ENCODE measurements at places on chromosomes 2 and 18.

GRCh38 chr2:211900000-211900399, 638.6 kb downstream of the ERBB4 start:
- no peak for DNase-seq

- no peak for DNase-seq
These were observed 101.2 kb downstream of the ZNF236 start for GRCh38 chr18:76923485-76924085.

- no peak for DNase-seq
These were observed 31.4 kb downstream of the CCDC93 start for GRCh38 chr2:117982376-117983033.

- peak; percentile 73 for DNase-seq
These were observed at the start of gene CFLAR for GRCh38 chr2:201116115-201116958. TSS of gene CFLAR (plus strand) at chr2:201116164. CDS start at chr2:201129866, 13,702 bp downstream.

GRCh38 chr18:25313268-25313667, 38.7 kb downstream of the ZNF521 start:
- DNase-seq, result no peak

- DNase-seq, result no peak
These were observed 1034.7 kb upstream of the CHAC2 start for GRCh38 chr2:52732849-52733395.

- no peak for DNase-seq
These were observed 671.9 kb upstream of the SOX11 start for GRCh38 chr2:5020116-5020875.

- DNase-seq, result no peak
These were observed 135.9 kb downstream of the ACKR3 start for GRCh38 chr2:236705295-236706105.

DNA sequence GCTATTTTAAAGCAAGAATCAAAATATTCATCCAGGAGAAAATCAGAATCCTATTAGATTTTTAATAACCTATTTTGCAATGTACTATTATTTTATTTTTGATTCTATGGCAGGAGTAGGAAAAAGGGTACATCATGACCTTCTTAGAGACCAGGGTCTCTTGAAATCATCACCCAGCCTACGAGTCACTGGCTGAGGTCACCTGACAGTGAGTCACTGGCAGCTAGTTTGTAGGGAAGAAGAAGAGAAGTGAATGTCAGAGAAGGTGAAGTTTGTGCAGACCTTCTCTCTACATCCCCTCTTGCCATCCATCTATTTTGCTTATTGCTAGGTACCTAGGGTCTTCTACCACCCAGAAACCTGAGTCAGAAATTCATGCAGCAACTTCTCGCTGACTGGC, 144.2 kb downstream of the ALK start:
- DNase-seq, result no peak

DNA sequence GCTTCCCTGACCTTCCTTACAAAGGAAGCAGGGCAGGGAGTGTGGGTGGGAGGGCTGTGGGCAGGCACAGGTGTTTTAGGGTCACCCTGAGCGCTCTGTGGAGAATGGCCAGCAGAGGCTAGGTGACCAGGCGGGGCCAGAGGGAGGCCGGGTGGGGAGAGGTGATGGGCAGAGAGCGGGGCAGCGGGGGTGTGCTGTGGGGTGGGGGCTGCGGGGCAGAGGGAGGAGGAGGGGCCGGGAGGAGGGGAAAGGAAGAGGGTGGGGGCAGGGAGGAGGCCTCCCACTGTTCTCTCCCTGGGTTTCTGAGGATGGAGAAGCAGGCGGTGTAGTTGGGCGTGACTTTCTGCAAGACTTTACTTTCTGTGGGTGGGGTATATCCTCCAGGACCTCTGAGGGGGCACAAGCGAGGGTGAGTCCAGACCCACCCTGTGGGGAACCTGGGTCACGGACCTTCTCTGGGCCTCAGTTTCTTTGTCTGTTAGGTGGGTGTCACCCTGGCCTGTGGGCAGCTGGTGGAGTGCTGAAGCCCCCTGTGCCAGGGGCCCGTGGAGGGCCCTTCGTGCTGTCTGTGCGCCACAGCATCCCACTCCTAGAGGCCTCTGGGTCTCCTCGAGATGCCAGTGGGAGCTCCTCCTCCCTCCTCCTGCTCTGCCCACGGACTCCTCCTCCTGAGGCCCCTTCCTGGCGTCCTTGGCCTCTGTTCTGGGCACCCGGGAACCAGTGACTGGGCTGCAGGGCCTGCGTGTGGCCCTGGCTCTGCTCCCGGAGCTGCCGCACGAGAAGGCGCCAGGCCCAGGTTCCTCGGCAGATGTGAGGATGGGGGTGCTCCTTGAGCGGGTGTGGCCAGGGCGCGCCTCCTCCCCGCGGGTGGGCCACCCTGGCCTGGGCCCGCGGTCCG, 6.3 kb upstream of the NEU4 start:
- no peak for DNase-seq

- DNase-seq, result no peak
These were observed 37.2 kb upstream of the B4GALT6 start for GRCh38 chr18:31721601-31722000.

- DNase-seq, result no peak
These were observed 53.3 kb upstream of the TUBA3E start for GRCh38 chr2:130251535-130251872.

DNA sequence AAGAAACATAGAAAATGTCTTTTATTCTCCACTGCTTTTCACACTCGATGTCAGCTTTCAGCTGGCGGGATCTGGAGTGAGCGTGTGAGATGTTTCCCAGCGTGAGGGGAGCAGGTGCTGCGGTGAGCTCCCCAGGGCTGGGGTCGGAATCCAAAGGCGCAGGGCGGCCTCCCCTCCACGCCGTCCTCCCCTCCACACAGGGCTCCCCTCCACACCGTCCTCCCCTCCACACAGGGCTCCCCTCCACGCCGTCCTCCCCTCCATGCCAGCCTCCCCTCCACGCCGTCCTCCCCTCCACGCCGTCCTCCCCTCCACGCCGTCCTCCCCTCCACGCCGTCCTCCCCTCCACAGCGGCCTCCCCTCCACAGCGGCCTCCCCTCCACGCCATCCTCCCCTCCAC, 26.9 kb upstream of the KCNG2 start:
- DNase-seq, result no peak

GRCh38 chr2:86413296-86414094, 27.7 kb upstream of the KDM3A start:
- no peak for DNase-seq

DNA sequence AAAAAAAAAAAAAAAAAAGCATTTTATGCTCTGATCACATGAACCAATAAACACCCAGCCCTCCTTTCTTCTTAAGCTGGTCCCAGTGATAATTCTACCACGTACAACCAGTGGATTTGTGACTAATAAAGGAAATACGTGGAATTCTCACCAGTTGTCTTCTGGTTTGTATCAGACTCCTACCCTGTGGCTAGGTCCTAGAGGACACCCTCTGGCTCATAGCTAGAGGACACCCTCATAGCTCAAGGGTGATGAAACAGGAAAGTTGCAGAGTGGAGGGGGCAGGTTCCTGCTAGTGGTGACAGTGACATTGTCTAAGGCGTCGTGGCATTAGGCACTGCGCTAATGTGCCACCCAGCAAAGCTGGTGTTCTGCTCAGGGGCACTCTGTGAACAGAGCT, 167.8 kb downstream of the BCL11A start:
- DNase-seq, result no peak

DNA sequence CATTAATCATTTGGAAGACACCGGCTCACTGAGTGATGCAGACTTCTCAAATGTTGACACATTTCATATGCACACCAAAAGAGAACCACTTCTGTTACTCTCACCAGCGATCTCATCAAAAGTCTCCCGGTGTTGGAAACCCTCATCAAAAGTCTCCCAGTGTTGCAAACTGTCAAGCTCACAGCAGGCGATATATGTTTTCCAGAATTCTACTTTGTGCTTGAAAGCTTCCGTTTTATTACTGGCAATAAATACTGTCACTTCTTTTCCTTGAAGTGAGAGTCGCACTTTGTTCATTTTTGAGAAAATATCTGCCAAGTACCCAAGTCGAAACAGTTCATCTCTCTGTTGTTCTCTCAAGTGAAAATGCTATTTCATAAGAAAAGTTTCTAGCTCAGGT, 20.5 kb downstream of the MLPH start:
- no peak for DNase-seq

GRCh38 chr2:104863468-104864279, 9.8 kb downstream of the POU3F3 start:
- no peak for DNase-seq

GRCh38 chr18:36895606-36896005, 66.7 kb downstream of the KIAA1328 start:
- no peak for DNase-seq

DNA sequence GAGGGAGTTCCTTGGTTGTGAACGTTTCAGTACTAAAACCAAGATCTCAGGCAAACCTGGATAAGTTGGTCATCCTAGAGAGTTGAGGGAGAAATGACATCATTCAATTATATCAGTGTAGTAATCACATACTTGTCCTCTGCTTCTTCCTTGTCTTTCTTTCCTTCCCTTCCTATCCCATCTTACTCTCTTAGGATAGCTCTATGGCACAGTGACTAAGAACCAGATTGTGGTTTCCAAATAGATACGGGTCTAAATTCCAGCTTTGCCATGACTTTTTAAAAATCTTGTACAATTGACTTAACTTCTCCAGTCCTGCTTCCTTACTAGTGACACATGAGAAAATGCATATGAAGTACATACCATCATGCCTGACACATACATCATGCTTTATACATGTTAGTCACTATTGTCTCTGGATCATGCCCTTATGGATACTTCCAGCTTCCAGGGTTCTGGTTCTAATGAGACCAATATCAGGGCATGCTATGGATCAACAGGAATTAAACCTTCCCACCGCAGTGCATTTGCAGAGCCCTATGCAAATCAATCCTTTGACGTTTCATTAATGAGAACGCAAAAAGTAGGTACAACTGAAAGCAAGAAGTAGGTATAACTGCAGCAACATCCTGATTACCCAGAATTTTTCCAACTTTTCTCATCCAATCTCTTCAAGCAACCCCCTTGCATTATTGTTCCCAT, 168.0 kb upstream of the KLF7 start:
- DNase-seq, result no peak

DNA sequence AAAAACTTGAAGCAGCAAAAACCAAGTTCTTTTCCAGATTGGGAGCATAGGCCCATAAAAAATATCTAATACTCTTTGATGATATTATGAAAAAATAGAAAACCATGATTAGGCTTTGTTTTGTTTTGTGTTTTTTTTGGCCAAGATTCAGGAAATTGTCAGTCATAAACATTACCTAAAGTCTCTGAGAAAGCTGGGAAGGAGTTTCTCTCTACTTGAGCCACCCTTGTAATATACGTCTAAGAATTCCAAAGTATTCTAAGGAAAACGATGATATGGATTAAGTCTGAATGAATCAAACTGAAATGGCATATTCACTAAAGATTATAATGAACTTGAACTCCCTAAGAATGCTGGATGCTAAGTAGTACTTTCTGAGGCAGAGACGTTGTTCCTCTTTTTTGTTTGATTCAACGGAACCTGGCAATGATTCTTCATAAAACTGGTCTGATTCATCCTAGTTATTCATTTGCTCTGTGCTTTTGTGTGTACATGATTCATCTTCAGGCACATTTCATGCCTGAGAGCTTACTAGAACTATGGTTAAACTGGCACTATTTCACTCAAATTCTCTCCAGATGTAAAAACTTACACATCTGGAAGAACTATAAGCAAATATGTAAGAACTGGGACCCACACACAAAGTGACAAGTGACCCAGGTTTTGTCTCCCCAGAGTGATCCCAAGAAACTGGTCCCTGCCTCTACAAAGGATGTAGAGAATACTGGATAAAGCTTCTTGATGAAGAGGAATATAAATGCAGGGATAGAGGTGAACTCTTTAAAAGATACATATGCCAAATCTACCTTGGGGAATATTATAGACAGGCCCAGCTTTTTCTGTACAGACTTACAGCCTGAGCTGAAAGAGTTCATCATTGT, 159.7 kb downstream of the DOCK10 start:
- DNase-seq, result peak; percentile 35

DNA sequence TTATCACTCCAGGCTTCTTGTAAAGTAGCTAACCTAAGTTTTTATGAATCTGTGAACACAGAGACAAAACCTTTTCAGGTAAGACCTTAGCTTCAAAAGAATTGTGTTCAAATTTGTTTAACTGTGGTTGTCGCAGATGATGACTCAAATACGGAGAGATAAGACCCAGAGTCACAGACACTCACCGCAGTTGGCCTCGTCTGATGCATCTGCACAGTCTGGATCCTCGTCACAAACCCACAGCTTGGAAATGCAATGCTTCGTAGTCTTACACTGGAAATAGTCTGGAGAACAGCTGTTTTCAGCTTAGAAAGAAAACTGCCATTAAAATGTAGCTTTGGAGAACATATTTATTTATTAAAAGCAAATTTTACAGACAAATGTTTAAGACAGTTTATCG, 1662.1 kb upstream of the NXPH2 start:
- no peak for DNase-seq

DNA sequence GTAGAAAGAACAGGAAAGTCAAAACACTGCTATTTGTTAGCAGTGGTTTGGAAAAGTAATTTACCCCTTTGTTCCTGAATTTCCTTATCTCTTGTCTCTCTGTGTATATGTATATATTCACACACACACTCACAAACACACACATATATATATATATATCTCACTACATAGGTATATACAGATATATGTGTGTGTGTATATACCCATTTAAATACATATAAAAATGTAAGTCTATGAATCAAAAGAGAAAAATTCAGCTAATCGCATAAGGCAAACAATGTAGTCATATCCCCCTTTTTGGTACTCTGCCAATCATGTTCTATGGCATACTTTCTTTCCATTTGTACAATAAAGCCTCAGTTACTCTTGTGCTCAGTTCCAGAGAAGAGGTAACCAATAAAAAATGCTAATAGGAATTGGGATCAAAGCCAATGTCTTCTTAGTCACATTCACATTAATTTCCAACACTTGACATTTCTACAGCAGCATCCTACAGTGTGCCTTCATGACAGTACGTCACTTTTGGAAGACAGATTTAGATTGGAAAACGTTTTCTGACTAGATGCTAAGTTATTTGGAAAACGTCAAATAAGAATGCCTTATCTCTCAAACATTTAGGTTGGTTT, 94.6 kb downstream of the MC4R start:
- DNase-seq, result no peak

GRCh38 chr2:44918095-44918775, 23.3 kb upstream of the SIX3 start:
- no peak for DNase-seq

DNA sequence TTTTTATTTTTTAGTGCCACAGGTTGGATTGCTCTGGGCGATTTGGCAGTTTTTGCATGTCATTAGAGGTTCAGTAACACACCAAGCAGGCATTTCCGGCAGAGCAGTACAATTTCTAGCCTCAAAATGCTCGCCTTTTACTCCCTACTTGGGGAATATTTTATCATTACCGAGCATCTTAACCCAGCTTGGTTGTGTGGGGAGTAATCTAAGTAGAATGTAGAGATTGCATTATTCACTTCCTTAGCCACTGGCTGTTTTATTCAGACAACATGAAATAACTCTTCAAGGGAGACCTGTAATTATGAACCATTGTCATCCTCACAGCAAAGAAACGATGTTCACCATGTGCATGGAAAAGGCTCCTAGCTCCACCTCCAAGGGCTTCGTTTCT, 13.1 kb downstream of the GRP start:
- no peak for DNase-seq
